Muscle of arm (tissue), 14 donors: ENCODE measurements at places on chromosomes 6 and 20.
A peak's percentile ranks its signal among the peaks of the same experiment; 100 is the strongest.

DNA sequence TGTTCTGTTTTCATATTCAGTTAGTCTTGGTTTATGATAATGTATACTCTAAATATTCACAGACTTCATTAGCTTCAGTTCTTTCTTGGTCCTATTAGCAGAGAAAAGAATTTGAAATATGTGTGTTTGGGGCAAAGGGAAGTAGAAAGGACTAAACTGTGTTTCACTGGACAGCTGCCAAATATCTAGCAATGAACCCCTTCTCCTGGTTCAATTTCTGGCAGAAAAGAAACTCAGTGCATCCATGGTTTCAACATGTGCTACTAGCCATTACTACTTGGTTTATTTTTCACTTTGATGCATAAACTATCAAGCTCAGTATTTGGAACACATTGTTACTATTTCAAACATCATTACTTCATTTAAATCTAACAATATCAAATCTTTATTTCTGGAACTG lies 43.6 kb downstream of the FBXL4 start:
- no peak for DNase-seq

GRCh38 chr20:56443654-56444540 lies 24.5 kb upstream of the RTF2 start:
- DNase-seq = no peak

DNA sequence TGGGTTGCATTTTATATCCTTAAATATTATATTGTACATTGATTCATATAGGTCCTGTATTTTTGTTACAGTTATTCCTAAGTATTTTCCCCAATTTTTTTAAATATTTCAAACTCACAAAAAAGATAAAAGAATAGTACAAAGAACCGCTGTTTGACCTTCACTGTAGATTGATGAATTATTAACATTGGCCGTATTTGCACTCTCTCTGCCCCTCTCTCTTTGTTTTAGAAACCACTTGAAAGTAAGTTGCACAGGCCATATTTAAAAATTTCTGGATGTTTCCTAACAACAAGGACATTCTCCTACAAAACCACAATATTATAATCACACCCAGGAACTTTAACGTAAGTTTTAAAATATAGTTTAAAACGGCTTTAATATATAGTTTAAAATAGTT lies 72.0 kb upstream of the DUSP22 start:
- no peak for DNase-seq

DNA sequence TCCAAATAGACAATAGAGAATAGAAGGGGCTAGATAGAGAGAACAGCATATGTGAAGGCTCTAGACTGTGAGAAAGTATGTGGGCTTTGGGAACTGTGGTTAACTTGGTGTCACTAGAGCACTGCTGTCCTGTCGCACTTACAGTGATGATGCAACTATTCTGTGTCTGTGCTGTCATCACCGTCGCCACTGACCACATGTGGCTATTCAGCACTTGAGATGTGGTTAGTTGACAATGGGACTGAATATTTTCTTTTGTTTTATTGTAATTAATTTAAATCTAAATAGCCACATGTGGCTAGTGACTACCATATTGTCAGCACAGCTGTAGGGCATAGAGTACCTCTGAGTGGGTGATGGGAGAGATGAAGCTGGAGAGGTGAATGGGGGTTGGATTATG lies 39.0 kb upstream of the IFNGR1 start:
- DNase-seq = no peak

DNA sequence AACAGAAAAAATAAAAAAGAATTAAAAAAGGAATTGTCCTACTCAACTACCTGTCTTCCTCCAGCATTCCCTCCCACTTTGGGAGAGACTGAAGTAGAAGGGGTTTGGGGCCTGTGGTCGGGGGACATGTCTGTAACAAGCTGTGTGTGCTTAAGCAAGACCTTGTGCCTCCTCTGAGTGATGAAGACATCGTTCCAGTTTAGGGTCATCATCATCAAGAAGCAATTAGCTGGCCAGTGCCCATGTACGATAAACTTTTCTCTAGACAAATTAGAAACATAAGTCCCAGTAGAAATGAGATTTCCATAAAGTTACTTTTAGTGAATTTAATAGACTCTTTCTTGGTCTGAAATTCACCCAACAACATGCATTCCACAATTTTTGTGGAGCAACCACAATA lies 272.9 kb downstream of the ZNF217 start:
- no peak for DNase-seq

DNA sequence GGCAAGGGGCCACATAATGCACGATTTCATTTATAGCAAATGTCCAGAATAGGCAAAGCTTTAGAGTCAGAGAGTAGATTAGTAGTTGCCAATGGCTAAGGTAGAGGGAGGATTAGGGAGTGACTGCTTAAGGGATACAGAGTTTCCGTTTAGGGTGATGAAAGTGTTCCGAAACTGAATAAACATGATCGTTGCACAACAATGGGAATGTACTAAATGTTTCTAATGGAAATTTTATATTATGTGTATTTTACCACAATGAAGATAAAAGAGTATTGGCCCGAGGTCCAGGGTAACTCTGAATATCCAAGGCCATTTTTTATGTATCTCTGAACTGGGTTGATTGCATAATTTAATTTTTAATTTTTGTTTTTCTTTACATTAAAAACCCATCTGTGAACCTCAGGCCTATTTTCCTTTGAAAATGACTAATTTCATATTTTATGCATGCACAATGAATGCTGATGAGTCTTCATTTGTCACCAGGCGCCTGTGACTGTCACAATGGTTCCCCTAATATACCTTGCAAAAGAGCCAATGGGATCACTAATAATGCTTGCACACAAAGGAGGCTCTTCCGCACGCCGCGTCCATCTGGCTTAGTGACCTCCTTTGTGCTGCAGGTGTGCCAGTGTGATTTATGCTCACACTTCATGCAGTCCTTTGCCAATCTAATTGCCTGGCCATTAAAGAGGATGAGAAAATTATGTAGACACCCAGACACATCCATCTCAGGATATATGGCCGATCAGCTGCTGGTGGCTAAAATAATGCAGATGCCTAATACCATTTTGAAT lies 612.5 kb downstream of the CDH26 start:
- DNase-seq = no peak

DNA sequence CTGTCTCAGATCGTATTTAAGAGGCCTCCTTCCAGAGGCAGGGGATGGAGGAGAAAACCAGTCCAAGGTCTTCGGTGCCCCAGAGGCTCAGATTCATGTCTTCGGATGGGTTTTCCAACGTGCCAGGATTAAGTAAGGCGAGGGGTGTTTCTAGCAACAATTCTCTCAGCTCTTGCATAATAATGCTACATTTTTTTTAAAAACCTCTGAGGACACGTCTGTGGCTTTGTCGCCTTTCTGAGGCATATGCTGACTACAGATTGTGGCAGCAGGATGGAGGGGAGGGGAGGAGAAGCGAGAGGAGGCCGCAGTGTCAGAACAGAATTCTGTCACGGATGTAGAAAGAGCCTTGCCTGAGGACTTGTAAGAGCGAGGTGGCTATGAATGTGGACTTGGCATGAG lies 17.7 kb upstream of the CCDC167 start:
- no peak for DNase-seq

DNA sequence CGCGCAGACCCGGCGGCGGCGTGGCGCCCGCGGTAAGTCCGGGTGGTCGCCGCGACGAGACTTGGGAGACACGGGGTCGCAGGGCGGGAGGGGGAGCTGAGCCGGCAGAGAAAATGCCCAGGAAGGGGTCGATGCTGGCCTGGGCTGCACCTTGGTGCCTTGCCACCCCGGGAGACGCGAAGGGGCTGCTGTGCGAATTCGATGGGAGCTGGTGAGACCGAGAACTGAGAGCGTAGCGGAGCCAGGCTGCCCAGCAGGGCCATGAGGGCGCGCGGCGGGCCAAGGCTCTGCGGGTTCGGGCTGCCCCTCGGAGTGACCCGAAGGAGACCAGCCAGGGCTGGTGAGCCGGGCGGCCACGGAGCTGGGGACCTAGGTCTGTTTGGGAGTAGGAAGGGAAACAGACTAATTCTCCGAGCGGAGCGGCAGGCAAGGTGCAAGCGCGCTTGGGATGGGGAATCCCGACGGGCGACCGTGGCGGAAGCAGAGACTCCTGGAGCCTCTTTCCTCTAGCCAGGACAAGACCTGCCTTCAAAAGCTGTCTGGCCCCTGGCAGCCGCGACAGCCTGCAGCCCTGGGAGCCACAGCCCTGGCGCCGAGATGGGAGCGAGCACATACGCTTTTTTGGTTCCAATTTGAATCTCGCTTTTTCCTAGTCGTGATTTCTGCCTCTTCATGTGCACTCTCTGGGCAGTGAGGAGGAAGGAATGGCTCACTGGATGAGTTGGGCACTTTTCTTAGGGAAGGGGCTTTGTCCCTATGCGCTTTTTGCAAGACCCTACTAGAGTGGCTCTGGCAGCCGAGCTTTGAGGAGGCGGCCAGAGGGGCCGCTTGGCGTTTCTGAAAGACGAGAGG lies 691 bp downstream of the SYNDIG1 start:
- DNase-seq = peak; percentile 20

DNA sequence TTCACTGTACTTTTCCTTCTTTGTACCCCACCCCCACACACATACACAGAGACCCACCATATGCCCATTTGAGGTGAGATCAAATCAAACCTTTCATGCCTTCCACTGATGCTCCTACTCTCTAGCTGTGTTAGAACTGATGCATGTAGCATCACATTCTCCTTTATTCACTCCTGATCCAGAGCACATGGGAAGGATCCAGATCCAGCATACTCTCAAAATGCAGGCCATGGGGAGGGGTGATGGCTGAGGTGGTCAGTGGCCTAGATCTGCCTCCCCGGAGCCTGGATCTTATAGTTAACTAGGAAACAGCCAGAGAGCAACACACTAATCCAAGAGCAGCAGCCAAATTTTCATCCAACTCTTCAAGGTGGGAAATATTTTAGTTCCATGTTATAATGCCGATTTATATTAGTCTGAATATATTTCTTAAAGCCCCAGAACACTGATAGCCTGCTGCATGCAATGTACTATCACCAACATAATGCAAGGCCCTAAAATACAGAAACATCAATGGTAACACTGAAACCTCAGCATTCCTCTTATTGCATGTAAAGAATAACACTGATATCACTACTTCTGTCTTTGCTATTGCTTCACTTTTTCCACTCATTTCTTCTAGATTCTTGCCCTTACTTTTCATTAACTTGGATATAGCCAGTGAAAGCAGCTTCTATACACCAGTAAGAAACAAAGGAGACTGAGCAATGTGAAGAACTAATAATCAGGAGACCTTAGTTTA lies 126.8 kb upstream of the BEND6 start:
- DNase-seq = no peak

DNA sequence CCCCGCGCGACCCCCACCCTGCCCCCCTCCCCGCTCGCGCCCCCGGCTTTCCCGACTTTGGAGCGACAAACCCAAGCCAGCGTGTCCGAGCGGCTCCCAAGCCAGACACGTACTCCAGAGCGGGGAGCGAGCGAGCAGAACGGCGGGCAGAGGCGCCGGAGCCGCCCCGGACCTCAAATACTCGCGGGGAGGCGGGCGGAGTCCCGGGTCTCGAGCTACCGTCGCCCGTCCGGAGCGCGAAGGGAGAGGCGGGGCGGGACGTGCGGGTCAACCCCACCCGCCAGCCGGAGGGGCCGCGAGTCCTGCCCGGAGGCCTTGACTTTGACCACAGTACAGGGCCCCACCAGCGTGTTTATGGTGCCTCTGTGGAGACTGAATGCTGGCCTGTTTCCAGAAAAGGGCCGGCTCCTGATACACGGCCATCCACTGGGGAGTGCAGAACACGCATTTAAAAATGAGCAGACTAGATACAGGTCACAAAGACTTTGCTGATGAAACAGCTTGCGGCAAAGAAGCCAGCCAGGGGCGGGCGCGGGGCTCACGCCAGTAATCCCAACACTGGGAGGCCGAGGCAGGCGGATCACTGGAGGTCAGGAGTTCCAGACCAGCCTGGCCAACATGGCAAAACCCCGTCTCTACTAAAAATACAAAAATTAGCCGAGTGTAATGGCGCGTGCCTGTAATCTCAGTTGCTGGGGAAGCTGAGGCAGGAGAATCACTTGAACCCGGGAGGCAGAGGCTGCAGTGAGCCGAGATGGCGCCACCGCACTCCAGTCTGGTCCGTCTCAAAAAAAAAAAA lies at the start of gene SERPINB6:
Gene SERPINB6, minus strand, starts transcription at position 148 of the 799 bp plus-strand sequence. CDS start 12,235 bp downstream, outside the sequence.
- peak; percentile 85 for DNase-seq

- DNase-seq = no peak
Observed at GRCh38 chr6:90420500-90420899, 123.9 kb upstream of the BACH2 start.

GRCh38 chr6:29965873-29966601 lies 23.7 kb downstream of the HLA-A start:
- peak; percentile 32 for DNase-seq

- DNase-seq = no peak
Observed at GRCh38 chr6:14827354-14827753, 418.5 kb upstream of the JARID2 start.

- DNase-seq = no peak
Observed at GRCh38 chr20:34355427-34355826, 7.6 kb upstream of the ITCH start.

DNA sequence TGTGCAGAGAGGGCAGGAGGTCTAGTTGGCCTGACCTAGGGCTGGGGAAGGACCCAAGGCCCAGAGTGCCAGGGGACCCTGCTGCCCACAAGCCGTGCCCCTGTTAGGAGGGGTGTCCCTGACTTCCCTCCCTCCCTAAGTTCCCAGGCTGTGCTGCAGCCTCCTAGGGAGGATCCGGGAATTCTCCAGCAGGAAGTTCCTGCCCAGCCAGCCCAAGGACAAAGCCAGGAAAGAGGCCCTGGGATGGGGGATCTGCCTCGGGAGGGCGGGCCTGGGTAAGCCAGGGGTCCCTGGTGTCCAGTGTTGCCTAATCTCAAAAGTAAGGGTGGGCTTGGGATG lies 9.3 kb upstream of the BAK1 start:
- DNase-seq = no peak

- DNase-seq = no peak
Observed at GRCh38 chr20:35826397-35826998, 54.7 kb downstream of the PHF20 start.

DNA sequence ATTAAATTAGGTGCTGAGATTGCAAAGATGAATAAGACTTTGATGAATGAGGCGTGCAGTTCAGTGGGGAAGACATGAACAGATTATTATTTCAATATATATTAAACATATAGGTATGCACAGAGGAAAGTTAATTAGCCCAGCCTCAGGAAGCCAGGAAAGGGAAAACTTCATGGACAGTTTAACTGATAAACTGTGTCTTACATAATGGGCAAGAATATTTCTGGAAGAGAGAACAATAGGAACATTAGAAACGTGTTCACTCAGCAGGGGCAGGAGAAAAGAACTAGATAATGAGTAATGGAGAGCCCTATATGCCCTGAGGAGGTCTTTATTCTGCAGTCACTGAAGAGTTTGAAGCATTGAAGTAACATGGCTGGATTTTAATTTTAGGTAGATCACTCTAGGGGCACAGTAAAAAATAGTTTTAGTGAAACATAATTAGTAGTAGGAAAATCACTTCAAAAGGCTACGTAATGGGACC lies 23.6 kb downstream of the CEP57L1 start:
- no peak for DNase-seq

DNA sequence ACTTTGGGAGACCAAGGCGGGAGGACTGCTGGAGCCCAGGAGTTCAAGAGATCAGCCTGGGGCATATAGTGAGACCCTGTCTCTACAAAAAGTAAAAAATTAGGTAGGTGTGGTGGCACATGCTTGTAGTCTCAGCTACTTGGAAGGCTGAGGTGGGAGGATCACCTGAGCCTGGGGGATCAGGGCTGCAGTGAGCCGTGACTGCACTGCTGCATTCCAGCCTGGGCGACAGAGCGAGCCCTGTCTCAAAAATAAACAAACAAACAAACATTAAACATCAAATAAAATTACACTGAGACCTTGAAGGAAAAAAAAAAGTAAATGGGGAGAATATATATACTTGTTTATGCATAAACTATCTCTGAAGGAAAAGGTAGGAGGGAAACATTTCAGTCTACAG lies 387.8 kb downstream of the ZFAND3 start:
- no peak for DNase-seq
